ENCODE measurements at places on chromosomes 7 and 10.

DNA sequence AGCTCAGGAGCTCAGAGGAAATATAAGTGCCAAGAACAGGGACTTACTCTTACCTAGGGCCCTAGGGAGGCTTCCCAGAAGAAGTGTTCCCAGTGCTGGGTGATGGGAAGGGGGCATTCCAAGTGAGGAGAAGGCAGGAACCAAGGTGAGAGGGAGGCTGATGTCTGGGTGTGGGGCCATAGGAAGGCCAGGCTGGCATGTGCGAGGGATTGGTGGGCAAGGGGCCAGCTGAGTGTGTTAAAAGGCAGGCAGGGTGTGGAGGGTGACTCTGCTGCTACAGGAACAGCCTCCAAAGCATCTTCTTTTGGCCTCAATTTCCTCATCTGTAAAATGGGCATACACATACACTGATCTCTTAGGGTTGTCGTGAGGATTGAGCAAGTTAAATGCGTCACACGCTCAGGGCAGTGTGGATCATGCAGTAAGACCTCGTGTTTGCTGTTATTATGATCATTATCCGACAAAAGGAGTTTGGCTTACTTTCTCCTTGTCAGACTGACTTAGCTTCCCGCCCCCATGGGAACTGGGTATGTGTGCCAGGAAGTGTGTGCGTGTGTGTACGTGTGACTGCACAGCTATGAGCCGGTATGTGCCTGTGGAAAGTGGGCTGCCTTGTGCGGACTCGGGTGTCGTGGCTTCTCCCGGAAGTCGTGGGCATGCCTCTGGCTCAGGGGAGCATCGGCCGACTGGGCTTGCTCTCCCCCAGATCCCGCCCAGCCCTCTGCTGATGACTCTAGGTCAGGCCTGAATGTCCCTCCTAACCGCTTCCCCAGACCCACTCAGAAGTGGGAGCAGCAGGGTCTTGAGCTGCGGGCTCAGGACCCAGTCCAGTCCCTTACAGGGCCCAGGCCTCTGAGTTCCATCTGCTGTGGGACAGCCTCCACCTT is 59.6 kb downstream of the NEURL1 start:
- DNase-seq: no peak

GRCh38 chr10:70267161-70267933 is 16.5 kb downstream of the NPFFR1 start:
- no peak for DNase-seq

GRCh38 chr10:70584909-70585544 is 17.5 kb downstream of the PRF1 start:
- DNase-seq: no peak

DNA sequence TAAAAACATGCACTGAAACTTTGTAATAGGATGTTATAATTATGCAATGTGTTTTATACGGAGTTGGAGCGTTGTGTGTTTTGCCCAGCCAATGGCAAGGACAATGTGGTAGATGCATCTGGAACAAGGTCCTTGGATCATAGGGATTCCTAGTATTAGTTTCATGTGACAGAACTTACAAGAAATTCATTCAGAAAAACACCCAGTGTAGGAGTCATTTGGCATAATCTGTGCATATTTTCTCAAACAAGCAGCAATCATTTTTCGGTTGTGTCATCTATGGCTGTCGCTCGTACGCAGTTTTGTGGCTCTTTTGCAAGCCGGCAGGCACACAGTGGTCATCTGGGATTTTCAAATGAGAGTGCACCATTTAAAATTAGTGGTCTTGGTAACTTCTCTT is 19.8 kb downstream of the CREB5 start:
- no peak for DNase-seq

GRCh38 chr7:112649560-112649959 is 140.6 kb downstream of the TMEM168 start:
- no peak for DNase-seq

DNA sequence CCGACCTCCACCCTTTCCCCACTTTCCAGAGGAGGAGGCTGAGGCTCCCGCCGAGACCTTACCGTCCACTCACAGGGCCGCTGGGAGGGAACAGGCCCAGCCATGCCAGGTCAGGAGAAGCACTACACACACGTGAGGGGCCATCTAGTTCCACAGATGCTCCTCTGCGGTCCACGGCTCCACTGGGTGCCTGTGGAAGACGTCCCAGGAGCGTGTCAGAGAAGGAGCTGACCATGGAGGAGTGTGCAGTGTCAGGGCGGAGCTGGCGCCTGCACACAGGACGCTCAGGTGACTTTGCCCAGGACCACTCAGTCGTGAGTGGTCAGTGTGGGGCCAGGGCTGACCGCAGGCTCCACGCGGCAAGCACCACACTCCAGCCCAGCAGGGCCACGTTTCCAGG is 8.0 kb upstream of the SHH start:
- no peak for DNase-seq

- no peak for DNase-seq
These were observed 24.3 kb downstream of the SEM1 start for GRCh38 chr7:96685353-96685752.

DNA sequence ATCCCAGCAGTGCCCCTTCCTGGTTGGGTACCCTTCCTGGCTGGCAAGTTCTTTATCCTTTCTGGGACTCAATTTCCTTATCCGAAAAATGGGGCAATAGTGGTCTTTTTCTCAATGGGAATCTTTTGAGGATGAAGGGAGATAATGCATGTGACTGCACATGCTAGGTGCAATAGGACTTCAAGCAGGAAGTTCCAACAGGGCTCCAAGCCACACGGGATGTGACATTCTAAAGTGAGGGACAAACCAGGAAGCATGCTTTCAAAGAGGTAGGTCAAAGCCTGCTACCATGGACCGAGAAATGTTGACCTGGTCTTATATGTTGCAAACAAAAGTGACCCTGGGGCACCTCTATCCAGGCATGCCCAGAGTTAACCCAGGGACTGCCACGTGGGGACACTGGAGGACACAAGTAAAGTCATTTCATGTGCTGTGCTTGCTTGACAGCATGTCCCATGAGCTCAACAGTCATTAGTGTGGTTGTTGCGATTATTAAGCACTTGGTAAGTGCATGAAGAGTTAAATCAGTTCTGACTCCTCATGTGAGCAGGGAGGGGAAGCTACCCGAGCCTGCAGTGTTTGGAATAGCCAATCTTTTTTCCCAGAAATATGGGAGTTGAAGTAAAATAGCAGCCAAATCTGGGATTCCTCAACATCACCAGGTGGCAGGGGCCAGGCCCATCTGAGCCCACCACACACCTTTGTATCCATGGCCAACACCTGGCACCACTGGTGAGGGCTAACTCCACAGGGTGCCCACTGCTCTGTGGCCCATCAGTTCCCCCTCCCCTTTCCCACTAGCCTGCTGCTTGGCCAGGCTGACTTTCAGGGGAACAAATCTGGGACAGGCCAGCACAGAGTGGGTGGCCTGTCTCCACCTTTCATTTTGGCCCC is 5.7 kb downstream of the ARHGAP22 start:
- DNase-seq: no peak

DNA sequence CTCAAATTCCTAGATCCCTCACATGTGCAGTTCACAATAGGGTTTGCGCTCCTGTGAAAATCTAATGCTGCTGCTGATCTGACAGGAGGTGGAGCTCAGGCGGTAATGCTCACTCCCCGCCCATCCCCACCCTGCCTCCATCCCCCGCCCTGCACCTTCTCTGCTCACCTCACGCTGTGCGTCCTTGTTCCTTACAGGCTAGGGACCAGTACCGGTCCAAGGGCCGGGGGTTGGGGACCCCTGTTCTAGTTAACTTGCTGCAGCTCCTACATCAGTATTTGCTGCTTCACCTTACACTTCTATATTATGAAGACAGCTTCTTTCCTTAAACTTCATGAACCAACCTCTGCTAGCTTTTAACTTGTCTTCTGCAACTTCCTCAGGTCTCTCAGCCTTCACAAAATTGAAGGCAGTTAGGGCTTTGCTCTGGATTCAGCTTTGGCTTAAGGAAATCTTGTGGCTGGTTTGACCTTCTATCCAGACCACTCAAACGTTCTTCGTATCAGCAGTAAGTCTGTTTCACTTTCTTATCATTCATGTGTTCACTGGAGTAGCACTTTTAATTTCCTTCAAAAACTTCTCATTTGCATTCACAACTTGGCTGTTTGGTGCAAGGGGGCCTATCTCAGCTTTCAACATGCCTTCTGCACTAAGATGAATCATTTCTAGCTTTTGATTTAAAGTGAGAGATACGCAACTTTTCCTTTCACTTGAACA is 1.7 kb upstream of the TNKS2 start:
- no peak for DNase-seq

GRCh38 chr10:65416094-65416493 is 1509.7 kb upstream of the LRRTM3 start:
- DNase-seq: no peak

GRCh38 chr7:10085231-10085630 is 888.4 kb upstream of the PHF14 start:
- DNase-seq: no peak

GRCh38 chr10:51877636-51878035 is 178.2 kb upstream of the CSTF2T start:
- DNase-seq: no peak

DNA sequence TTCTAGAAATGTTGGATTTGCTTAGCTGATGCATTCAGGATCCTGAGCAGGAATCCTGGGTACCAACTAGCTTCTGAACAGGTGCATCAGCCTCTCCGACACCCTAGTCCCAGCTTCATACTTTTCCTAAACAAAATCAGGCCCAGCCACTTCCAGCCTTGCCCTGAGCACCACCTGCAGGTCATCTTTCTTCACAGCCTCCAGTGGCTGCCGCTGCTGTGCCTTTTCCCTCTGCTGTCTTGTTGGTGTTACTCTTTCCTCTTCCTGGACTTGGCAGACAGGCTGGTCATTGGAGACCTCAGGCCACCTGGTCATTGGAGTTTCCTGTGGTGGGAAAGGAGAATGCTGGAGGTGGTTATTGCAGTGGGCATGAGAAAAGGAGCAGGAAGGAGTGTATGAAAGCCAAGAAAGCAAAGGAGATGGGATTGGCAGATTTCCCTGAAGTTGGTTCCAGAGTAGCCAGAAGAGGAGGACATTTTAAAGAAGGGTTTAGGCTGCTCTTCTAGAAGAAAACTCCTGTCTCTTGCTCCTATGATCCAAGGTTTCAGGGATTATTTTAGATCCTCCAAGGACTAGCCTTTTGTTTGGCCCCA is 48.2 kb upstream of the NFKB2 start:
- DNase-seq: no peak

DNA sequence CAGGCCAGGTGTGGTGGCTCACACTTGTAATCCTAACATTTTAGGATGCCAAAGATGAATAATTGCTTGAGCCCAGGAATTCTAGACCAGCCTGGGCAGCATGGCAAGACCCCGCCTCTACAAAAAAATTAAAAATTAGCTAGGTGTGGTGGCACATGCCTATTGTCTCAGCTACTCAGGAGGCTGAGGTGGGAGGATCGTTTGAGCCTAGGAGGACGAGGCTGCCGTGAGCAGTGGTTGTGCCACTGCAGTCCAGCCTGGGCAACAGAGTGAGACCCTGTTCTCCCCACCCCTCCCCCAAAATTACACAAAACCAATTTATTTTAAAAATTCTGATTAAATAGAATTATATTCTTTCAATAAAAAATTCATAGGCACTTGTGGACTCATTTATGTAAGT is 39.0 kb downstream of the ABCB1 start:
- DNase-seq: no peak

- DNase-seq: no peak
These were observed 125.7 kb downstream of the ZMYND11 start for GRCh38 chr10:260819-261429.

DNA sequence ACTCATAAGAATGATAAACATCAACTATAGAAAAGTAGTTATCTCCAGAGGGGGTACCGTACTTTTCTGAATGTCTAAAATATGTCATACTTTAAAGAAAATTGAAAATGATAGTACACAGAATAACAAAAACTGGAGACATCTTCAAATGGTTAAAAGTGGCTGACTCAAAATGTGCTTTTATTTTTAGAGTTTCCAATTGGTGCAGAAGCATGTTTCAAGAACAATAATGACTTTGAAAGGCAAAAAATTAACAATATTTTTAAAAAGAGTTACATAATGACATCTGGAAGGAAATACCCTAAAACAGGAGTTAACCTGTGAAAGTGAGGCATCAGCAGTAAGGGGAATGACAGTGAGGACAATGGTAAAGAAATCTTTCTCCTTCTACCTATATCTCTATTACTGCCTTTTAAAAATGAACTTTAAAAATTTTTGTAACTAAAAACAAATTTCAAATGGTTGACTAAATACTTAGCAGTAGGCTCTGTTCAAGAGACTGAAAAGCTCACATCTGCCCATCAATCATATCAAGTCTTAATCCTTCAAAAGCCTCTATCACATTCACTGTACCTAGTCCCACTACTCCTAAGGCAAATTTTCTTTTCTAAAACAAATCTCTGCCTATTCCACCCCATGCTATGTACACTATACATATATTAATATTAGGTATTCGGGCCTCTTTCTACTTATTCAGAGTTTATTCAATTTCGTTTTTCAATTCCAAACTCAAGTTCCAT is 3.0 kb downstream of the ASZ1 start:
- no peak for DNase-seq

- DNase-seq: no peak
These were observed at the start of gene ALOX5 for GRCh38 chr10:45373576-45374349. TSS of gene ALOX5 (plus strand) at chr10:45374216. CDS start at chr10:45374280, 64 bp downstream.

- DNase-seq: no peak
These were observed 16.4 kb downstream of the PCGF6 start for GRCh38 chr10:103334567-103334966.

DNA sequence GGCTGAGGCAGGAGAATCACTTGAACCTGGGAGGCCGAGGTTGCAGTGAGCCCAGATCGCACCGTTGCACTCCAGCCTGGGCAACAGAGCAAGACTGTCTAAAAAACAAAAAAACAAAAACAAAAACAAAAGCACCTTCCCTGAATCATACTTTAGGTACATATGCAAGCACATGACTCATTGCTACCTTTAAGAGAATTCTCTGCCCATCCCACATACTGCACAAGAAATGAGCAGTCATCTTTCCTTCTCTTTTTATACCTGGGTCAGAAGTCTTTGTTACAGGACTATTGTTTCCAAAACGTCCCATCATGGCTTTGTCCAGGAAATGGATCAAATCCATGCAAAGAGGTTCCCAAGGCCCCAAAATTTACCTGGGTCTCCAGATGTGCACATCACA is 21.5 kb upstream of the AKR1B10 start:
- DNase-seq: no peak

DNA sequence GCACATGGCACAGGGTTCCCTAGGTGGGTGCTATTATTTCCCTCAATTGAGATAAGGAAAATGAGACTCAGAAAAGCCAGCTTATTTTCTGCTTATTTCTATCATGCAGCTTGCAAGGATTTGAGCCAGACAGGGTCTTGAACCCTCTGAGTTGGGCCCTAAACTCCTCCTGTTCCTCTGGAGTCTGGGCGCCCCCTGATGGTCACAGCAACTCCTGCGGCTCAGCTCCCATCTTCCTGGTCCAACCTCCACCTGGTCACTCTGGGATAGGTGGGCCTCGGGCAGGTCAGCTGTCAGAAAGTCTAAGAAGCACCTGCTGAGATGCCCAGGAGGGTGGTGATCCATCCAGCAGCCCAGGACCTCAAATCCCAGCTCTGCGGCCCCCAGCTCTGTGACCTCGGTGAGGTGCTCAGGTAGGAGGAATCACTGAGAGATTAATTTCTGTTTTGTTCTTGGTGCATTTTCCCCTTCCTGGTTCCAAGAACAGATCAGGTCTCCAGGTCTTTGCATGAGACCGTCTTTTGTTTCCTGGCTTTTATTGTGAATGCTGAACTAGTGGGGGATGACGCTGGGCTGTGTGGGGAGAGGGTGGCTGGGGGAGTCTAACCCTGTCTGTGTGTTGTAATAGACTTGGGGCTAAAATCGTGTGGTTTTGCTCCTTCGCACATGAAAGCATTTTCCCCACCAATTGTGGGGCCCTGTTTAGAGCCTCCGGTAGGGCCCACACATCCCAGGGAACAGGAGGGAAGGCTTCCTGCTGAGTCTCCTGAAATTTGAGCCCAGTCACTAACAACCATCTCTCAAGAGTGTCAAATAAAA is 32.8 kb downstream of the TMEM130 start:
- no peak for DNase-seq

Data from stimulated activated CD4-positive, alpha-beta T cell treated with anti-CD3 and anti-CD28 coated beads, TNF-alpha, amount 100 ng/mL, for 1 hour (primary cell).